Smooth muscle cell of the umbilical artery (primary cell): ENCODE measurements at places on chromosomes 4 and X. TPM values are rescaled to one million over a fixed set of nuclear protein-coding genes. Genes with fewer than 3 reads are reported as not detected.

The PLS3 gene
- 504 and 520 TPM in 2 replicates for total RNA-seq

The HDX gene
- total RNA-seq = 5.3 and 8.6 TPM in 2 replicates

The PRSS12 gene
- 39.6 and 120 TPM in 2 replicates for total RNA-seq

The FHIP1A gene
- total RNA-seq = 0.30 and 0.32 TPM in 2 replicates

The SHROOM2 gene
- 3.0 and 4.5 TPM in 2 replicates for total RNA-seq

The CRMP1 gene
- total RNA-seq = 0.30 and 5.5 TPM in 2 replicates

The FGF5 gene
- total RNA-seq = 3.9 and 33.6 TPM in 2 replicates

The APELA gene
- total RNA-seq = not detected in 2 replicates
